Stimulated activated CD4-positive, alpha-beta T cell treated with anti-CD3 and anti-CD28 coated beads, Interleukin-12 subunit alpha, Interleukin-12 subunit beta, amount 100 ng/mL, for 24 hours (primary cell): ENCODE measurements at places on chromosomes 2 and 18.

DNA sequence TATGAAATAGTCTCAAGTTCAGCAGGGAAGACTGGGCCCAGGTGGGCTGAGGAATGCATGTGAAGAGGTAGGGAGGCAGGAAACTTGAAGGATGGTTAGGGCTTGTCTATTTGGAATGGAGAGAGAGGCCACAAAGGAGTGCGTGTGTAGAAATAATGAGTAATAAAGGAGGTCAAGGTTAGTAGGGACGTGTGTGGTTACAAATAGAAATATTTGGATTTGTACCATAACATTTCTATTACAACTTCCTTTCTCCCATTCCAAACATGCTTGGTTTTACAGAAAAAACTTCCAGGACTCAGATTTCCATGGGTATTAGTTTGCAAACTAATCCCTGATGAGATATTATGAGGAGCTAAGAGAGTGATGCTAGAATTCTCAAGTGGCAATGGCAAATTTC lies 280.6 kb downstream of the NCKAP5 start:
- no peak for DNase-seq

DNA sequence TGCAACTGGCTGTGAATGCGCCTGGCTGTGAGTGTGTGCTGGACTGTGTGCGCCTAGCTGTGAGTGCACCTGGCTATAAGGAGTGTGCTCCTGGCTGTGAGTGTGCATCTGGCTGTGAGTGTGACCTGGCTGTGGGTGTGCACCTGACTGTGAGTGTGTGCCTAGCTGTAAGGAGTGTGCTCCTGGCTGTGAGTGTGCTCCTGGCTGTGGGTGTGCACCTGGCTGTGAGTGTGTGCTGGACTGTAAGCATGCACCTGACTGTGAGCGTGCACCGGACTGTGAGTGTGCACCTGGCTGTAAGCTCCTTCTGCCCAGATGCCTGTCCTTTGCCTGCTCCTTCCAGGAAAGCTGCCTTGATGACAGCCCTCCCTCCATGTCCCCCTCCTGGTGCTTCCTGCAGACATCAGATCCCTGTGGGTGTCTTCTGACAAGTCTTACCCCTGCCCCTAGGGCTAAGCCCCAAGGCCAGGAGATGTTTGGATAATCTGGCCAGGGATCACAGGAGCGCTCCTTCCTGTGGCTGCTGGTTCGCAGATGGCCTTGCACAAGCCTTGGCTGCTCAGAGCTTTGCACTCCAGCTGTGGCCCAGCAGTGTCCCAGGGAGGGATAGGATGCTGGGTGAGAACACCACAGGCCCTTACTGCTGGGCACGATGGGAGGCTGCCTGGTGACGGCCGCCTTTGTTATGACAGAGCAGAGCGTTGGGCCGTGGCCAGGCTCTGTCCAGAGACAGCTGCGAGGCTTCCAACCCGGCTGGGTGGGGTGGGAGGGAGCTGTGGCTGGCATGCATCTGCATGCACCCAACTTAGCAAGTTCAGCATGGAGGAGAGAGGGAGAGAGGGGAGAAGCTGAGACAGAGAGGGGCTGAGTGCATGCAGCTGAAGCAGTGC lies 89.9 kb downstream of the GLI2 start:
- no peak for DNase-seq

DNA sequence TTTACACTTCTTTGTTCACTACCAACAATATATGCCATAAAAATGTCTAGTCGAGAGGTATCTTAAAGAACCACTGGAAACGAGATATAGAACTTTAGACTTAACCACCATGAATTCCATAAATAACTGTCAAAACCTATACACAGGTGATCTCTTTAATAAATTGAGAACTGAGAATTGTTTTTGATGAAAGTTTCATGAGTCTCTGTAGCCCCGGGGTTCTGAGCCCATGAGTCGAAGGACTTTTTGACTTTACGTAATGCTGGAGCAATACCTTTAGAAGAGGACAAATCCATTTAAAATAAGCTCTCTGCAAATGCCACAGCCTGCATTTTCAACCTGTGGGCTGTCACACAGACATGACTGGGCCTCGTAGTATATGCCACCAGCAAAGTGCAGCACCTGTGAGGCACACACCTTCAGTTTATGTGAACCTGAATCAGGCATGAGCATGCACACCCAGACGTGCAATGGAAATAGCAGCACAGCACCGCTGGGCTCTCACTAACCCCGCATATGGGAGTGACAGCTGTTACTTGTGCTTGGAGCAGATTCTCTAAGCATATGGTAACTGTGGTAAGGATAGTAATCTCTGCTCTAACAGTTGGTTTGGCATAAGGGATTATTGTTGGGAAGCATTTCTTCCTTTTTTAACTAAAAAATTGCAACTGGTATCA lies 383.2 kb downstream of the SOCS6 start:
- no peak for DNase-seq

GRCh38 chr2:120625865-120626560 lies 109.7 kb upstream of the GLI2 start:
- DNase-seq = no peak

DNA sequence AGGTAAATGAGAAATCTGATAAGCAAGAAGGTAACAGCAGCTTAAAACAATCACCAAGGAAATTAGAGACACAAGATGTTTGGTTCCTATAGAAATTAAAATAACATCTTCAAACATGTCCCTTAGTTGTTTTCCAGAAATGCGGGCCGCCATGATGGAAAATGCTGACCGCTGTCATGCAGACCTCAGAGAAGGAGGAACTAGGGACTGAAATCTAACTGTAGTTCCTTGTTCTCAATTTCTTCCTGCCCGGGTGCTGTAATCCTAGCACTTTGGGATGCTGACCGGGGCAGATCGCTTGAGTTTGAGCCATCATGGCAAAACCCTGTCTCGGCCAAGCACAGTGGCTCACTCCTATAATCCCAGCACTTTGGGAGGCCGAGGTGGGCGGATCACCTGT lies 51.1 kb downstream of the TEX51 start:
- DNase-seq = no peak

- DNase-seq = no peak
These were observed 326.4 kb downstream of the NR4A2 start for GRCh38 chr2:156005999-156006712.

DNA sequence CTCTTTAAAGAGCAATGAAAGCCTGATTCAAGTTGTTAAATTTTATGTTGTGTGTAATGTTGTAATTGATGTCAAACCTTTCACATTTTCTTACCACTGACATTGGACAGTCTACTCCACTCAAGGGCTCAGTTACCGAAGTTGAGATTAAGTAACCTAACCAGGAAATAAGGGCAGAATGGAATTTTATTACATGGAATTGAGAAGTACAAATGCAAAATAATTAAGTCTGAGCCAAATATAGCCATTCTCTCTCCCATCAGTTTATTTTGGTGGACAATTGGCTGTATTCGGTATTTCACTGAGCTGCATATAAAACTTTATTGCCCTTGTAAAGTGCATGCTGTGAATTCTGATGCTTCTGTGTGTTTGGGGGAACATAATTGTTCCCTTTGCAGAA lies 231.5 kb downstream of the TTC32 start:
- DNase-seq = no peak
